ENCODE measurements at places on chromosomes 4 and X. TPM values are rescaled to one million over a fixed set of nuclear protein-coding genes. Genes with fewer than 3 reads are reported as not detected.

GRCh38 chr4:165379678-165380064 lies 863 bp downstream of the CPE start:
- no peak for DNase-seq

Gene NLRP2B
- total RNA-seq = not detected

DNA sequence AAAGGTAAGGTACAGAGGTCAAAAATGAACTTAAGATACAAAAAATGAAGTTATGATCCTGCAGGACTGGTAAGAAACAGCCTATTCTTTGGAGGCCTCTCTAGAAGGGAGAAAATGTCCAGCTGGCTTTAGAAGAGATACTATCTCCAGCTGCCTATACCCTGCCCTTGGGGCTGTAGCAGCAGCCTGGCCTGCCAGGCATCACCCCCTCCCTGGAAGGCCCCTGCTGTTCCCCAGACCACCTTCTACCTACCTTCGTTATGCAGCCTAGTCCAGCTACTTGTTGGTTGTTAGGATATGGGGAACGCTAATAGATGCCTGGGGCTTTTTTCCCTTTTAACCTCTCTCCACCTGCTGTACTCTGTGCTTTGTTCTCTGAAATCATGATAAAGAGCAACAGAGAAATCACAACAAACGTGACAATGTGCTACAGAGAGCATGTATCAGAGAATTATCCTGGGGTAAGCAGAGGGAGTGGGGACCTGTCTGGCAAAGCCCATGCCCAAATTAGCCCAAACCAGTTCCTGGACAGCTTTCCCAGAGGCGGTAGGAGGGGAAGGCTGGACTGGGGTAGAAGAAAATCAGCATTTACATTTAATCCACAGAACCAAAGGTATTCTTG lies 34.5 kb downstream of the FRMD7 start:
- no peak for DNase-seq

DNA sequence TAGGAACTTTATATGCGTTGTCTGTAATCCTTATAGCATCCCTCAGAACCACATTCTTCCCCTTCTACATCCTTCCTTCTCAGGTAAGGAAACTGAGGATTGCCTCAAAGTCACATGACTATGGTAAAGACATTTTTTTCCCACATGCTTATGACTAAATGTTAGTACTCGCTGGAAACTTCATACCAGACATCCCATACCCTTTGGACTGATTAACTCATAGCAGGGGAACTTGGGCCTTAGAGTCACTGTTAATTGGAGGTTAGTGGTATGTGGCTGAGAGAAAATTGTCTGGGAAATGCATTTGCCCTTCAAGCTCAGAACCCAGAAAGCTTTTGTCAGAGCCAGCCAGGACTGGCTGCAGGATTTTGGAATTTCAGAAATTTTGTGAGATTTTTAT lies 155.0 kb downstream of the RELL1 start:
- DNase-seq = no peak

DNA sequence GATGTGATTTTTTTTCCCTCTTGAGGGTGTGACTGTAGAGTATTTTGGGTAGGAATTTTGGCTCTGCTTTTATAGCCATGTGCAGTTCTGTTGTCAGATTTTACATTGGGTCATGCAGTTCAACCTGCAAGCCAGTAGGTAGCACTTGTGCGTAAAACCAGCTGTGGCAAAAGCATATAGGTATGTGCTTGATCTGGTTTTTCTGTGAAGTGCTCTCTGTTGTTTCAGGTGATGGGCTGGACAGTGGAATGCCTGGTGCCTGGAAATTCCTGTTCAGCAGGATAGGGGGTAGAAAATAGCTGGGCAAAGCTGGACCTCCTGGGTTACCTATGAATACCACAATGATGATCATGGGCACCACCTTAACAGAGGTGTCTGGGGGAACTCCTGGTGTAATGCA lies 584.2 kb upstream of the PCDH10 start:
- peak; percentile 15 for DNase-seq

DNA sequence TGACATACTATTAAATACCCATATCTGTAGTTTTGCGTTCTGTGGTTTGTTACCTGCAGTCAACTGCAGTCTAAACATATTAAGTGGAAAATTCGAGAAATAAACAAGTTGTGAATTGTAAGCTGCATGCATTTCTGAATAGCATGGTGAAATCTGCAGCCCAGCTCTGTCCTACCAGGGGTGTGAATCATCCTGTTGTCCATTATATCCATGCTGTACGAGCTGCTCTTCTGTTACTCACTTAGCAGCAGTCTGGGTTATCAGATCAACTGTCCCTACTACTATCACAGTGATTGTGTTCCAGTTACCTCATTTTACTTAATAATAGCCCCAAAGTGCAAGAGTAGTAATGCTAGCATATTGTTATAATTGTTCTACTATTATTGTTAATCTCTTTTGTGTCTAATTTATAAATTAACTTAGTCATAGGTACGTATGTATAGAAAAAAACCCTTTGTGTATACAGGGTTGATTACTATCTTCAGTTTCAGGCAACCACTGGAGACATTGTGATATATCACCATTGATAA lies 173.7 kb upstream of the FAT4 start:
- no peak for DNase-seq

Gene LRIT3
- 0.35 TPM for total RNA-seq

Gene GABRG1
- total RNA-seq = not detected

Gene SMIM31
- total RNA-seq = not detected

DNA sequence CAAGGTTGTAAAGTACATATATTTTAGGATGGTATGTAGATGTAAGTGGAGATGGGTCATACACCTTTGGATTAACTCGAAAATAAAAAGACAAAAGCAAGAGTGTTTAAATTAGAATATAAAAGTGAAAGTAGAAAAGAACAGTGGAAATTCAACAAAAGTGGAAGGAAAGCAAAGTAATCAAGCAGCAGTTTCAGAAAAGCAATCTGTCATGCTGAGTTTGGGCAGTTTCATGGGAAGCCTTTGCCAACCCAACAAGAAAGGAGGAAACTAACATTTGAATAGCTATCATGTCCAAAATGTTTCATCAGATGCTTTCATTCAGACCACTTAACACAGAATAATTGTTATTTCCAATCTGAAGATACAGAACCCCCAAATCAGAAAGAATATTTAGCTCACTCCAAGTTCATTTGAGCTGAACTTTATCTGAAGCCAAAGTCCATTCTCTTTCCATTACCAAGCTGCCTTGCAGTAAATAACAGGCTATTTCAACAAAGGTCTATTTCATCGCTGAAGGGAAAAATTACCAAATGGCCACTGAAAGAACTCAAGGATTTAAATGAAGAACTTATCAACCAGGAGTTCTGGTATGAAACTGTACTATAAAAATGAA lies 1.8 kb upstream of the EXOSC9 start:
- DNase-seq = no peak

Gene MAGEB10
- total RNA-seq = not detected

GRCh38 chr4:146245246-146245645 lies 30.9 kb downstream of the REELD1 start:
- peak; percentile 5 for DNase-seq

Gene BRS3
- not detected for total RNA-seq

GRCh38 chr4:126451237-126451873 lies 1136.6 kb downstream of the FAT4 start:
- no peak for DNase-seq

GRCh38 chr4:161393602-161394001 lies 770.2 kb downstream of the FSTL5 start:
- no peak for DNase-seq

DNA sequence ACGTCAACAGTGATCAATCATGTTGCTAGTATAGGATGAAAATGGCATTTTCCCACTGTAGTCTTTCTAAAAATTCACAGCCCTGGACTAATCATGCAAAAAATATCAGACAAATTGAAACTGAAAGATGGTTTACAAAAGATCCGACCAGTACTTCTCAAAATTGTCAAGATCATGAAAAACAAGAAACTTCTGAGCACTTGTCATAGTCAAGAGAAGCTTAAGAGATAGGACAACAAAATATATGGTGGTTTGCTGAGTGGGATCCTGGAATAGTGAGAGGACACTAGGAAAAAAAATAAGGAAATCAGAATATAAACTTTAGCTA lies 101.1 kb downstream of the NAA11 start:
- no peak for DNase-seq

Gene JAKMIP1
- total RNA-seq = not detected
